ENCODE measurements at places on chromosomes 11 and 22.

DNA sequence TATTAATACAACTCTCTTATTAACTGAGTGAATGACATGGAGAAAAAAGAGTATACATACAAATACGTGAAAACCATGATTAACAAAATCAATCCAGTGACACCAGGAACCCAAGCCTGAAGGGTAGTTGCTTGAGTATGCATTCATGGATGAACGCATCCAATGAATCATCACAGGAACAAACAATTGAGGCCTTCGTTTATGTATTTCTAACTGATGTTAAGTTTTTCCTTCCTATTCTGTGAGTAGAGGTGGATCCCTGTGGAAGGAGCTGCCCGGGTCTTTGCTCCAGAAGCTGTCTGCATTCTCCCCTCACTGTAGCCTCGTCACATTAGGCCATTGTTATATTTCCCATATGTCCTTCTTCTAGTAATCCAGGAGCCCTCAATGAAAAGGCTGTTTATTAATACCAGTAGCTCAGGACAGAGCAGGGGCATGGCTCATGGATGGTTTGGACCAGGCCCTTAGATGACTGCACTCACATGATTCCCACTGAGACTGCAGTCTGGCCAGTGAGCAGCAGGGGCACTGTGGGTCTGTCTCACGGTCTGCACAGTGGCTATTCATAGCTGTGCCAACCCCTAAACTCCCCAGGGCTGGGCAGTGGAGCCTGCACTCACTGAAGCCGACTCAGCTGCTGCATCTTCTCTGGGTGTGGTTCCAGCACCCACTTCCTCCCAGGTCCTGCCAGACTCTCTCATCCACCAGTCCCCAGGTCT lies 128.1 kb upstream of the TOP3B start:
- no peak for DNase-seq

GRCh38 chr22:44088976-44089570 lies 65.0 kb downstream of the PARVB start:
- DNase-seq = no peak

DNA sequence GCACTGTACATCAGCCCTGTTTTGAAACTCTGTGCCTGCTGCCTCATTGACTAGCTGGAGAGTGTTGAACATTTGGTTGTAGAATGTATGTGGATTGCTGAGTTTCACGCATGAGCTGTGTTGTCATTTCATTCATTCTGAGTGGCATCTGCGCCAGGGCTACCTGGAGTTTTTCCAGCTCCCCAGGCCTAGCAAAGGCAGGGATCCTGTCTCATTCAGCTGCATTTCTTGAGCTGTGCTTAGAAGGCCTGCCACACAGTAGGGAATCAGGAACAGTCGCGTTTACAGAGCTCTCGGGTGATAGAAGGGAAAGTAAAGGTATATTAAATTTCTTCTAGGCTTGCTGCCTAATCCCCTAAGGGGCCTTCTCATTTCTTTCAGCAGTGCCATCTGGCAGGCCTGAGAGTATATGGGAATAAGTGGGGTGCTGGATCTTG lies 44.3 kb downstream of the PTPRJ start:
- no peak for DNase-seq

DNA sequence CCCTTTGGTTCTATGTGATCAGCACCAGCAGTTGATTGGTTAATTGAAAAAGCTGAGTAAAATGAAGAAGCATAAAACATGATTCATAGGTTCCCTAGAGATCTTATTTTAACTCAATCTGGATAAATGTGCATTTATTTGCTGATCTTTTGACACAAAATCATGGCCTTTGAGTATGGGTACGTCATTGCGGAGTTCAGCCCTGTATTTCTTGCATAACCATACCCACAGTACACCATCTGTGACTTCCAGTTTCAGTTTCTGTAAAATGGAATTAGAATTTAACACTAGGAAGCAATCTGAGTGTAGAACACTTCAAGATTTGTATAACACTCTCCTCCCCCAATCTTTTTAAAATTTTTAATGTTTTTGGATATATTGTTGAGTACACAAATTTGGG lies 358.2 kb downstream of the DDX10 start:
- DNase-seq = no peak

DNA sequence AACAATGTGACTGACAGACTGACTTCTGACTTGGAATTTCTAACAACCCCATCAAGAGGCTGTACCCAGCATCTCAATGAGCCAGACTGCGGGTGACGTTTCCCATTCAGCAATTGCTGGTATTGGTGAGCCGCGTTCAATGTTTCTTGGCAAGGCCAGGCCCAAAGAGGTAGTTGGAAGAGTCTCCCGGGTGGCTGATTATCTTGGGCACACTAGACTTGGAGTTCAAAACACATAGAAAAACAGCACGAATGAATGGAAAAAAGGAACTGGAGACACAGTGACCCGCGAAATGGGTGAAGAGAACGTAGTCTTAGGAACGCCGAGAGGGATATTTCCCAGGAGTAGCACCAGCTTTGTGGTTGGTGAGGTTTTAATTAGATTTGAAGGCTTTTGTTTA lies 115.7 kb downstream of the RPS6KA4 start:
- DNase-seq = no peak

DNA sequence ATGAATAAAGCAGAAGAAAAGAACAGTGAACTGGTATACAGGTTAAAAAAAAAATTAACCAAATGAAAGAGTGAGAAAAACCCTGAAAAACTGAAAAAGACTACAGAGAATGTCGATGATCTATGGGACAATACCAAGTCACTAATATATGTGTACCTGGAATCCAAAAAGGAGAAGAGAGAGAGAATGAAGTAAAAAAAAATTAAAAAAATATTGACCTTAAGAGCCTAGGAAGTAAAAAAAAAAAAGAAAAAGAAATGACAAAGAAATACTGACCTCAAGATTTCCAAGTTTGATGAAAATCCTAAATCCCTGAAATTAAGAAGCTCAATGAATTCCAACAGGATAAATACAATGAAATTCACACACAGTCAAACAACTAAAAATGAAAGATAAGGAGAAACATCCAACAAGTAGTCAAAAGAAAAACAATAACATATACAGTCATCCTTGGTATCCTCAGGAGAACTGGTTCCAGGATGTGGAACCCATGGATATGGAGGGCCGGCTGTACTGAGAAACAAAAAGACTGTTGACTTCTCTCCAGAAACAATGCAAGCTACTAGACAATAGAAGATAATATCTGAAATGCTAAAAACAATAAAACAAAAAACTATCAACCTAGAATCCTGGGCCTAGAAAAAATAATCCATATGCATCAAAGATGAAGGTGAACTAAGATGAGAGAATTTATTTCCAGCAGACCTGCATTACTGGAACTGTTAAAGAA lies 33.5 kb upstream of the SERPIND1 start:
- DNase-seq = no peak

DNA sequence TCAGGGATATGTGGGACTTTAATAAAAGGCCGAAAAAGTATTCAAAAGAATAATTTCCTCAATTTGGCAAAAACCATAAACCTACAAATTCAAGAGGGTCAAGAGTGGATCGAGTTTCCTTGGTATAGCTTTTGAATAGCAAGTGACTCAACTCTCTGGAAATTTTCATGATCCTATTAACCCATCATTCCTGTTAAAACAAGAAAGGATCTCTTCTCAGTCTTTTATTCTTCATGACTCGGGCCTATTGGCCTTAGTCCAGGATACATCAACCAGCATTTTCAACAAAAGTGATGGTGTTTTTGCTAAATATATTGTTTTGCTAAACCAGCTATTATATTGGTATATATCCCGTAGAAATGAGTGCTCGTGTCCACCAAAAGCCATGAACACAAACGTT lies 110.3 kb downstream of the ATXN10 start:
- DNase-seq = no peak

DNA sequence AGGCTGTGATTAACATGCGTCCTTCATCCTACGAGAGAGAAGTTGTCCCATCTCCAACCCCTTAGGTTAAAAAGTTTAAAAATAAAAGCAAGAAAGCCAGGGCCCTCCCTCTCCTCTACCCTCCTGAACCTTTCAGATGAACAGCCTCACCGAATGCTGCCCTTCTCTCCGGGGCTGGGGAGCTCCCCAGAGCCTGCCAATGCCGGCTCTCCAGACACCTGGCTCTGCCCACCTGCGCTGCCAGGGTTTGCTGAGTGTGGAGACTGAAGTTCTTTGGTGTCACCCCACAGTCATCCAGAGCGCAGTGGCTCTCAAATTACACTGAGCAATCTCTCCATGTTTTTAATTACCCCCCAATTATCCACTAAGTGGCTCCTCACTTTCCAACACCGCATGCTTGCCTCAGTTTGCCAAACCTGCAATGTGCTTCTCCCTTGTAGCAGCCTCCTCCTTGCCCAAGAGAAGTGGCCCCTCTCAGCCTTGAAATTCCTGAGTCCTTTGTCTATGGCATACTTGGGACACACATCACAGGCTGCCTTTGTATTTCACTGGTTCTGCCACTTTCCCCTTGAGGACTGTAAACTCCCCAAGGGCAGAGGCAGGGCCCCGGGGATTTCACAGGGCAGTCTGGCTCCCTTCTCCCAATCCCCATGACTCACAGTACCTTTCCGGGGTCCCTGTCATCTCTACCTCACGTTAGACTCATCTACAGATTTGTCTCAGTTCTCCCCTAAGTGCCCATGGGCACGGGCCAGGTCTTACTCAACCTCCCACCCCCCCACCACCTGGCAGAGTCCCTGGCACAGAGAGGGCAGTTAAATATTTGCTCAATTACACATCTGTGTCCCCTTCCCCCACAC lies 2.0 kb downstream of the MYH9 start:
- no peak for DNase-seq

DNA sequence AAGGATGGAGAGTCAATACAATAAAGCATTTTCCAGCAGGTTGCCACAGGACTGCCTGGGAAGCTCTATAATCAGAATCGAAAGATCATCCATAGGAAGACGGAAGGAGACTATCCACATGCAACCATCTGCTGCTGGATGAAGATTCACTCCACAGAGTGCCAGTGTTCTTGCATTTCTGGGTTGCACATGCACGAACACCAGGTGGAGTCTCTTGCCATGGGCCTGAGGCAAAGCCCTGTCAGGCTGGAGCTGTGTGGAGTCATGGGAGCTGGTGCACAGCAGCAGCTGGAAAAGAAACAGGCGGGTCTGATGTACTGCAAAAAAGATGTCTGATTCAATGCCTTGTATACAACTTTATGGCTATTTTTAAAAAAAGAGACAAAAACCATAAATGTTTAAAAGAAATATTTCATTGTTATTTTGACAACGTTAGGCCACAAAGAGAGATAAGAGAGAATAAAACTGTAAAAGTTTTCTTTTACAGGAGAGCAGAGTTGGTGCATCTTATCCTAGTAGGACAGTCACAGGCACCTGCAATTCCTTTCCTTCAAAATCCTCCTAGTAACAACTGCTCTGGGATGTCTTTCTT lies 12.9 kb upstream of the FAT3 start:
- DNase-seq = no peak

- no peak for DNase-seq
These were observed 3.8 kb downstream of the TPCN2 start for GRCh38 chr11:69052343-69053168.

GRCh38 chr11:20088397-20089225 lies 71.7 kb downstream of the DBX1 start:
- DNase-seq = no peak

GRCh38 chr11:74255741-74256375 lies 55.6 kb downstream of the P4HA3 start:
- peak; percentile 21 for DNase-seq

DNA sequence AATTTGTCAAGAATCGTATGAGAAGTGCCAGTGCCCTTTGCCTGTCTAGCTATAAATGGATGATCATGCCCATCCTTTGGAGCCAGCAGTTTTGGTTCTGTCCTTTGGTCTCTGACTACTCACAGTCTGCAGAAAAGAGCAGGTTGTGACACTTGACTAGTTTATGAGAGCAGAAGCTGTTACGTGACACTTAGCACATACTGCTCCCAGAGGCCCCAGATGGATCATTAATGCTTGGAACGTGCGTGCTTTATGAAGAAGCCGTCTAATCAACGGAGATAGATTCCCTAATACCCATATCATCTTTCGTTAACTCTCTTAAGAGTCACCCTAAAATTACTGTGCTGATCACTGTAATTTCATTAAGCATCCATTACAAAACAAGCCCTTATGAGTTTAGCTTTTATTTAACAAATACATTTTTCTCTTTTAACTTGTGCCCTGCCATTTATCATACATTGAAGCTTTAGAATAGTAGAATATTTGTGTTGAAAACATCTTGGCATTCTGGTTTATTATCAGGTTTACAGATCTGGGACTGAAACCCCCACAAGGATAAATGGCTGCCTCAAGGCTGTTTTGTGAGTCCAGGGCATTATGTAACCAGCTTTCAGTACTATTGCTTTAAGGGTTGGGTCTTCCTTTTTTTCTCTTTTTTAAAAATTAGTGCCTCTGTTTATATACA lies 47.0 kb upstream of the ADORA2A start:
- no peak for DNase-seq

DNA sequence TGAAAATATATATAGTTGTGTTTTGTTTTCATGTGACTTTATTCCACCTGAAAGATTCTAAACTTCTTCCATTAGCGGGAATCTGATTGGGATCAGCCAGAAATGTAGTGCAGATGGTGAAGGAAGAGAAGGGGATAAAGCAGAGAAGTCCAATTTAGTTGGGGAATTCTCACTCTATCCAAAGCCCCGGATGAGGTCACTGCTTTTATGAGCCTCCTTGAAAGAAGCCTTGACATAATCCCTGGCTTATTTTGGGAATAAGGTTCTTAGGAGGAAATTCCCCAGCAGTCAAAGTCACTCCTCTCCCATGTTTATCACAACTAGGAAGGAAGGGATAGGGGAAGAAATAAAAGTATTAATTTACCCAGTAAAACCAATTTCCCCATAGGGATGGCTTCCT lies 41.1 kb downstream of the OSBP start:
- DNase-seq = peak; percentile 7

GRCh38 chr11:126303623-126304456 lies at the start of gene DCPS:
TSS of gene DCPS (plus strand) at chr11:126304060. CDS start at chr11:126304081, 21 bp downstream.
- DNase-seq = peak; percentile 76

DNA sequence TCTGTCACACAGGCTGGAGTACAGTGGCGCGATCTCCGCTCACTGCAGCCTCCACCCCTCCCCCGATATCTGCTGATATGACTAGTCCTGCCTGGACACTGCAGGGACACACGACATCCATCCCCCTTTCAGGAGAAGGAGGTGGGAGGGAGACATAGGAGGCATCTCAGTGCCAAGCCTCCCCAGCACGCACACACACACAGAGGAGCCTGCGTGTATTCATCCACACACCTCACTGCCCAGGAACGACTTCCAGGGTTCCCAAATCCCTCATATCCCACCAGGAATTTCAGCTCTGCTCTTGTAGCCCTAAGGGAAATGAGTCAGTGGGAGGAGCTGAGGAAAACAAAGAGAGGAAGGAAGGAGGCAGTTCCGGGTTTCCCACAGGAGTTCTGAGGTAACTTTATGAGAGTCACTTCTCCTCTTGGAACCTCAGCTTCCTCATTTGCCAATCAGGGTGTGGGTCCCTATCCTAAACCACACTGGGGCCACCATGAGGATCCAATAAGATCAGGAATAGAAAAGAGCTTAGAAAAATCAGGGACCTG lies 37.2 kb upstream of the ACER3 start:
- peak; percentile 74 for DNase-seq
